ENCODE measurements at places on chromosomes 5 and 9. TPM values are rescaled to one million over a fixed set of nuclear protein-coding genes. Genes with fewer than 3 reads are reported as not detected.

The IFNK gene
- polyA plus RNA-seq, result not detected

- DNase-seq, result no peak
Measured at GRCh38 chr9:20476912-20477521, 145.3 kb downstream of the MLLT3 start.

DNA sequence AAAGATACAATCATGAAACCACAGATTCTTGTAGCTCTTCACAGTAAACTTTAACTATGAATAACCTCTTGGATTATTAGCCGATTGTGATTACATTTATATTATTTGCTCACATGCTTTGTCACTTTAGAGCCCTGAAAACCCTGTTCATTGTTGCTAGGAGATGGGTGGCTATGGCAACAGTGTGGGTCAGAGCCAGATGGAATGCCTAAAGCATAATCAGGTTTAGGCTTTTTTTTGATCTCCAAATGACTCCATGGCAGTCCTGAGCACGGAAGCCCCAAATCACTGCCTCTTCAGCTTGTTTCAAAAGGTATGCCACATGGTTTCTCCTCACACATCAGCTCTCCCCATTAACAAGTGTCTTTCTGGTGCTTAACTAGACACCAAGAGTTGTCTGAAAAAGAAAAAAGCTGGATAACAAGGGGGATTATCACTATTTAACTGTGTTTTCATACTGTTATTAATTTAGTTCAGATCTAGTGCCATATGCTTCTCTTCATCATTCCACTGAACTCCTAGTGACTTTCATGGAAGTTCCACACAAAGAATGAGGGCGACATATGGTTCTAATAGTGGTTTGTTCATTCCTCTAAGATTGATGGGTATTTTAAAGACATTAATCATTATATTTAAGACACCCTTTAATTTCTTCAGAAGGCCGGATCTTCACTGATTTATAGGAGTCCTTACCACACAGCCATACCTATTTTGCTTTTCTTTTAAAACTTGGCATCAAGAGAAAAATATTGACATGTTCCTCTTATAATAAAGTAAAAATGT lies 88.8 kb upstream of the PAM start:
- no peak for DNase-seq

DNA sequence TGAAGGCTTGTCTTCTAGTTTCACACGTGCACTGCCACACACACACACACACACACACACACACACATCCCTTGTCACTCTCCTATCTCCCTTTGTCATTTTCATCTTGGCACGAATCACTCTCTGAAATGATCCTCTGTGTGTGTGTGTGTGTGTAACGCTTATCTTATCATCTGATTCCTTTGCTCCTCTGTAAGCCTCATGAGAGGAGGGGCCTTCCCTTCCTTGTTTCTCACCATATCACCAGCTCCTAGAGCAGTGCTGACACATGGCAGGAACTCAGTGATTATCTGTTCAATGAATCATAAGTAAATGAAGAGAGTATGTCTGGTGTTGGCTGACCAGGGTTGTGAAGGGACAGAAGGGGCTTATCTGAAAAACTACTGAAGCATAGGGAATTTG lies 53.3 kb downstream of the PDE4D start:
- no peak for DNase-seq
